Activated CD4-positive, alpha-beta T cell treated with anti-CD3 and anti-CD28 coated beads for 36 hours (primary cell): ENCODE measurements at places on chromosomes 13 and 19.
A peak's percentile ranks its signal among the peaks of the same experiment; 100 is the strongest.

- no peaks in the 10 kb centered on the region for H3K4me1 ChIP-seq
- peaks cover 32% of the 10 kb centered on the region for H3K36me3 ChIP-seq
- H3K4me3 ChIP-seq = no peak overlapping the region
- H3K27ac ChIP-seq = no peak overlapping the region
- H3K27me3 ChIP-seq = no peaks in the 10 kb centered on the region
- DNase-seq = no peak
Observed at GRCh38 chr13:28699246-28699645, 19.5 kb downstream of the SLC46A3 start.

GRCh38 chr13:46721054-46721453, 75.9 kb downstream of the ESD start:
- no peak overlapping the region for H3K4me3 ChIP-seq
- H3K36me3 ChIP-seq = peaks cover 22% of the 10 kb centered on the region
- no peaks in the 10 kb centered on the region for H3K27me3 ChIP-seq

GRCh38 chr13:97567510-97568243, 133.7 kb downstream of the RAP2A start:
- H3K27ac ChIP-seq = no peak overlapping the region
- H3K4me3 ChIP-seq = no peak overlapping the region
- DNase-seq = no peak
- no peaks in the 10 kb centered on the region for H3K36me3 ChIP-seq
- H3K4me1 ChIP-seq = no peaks in the 10 kb centered on the region

DNA sequence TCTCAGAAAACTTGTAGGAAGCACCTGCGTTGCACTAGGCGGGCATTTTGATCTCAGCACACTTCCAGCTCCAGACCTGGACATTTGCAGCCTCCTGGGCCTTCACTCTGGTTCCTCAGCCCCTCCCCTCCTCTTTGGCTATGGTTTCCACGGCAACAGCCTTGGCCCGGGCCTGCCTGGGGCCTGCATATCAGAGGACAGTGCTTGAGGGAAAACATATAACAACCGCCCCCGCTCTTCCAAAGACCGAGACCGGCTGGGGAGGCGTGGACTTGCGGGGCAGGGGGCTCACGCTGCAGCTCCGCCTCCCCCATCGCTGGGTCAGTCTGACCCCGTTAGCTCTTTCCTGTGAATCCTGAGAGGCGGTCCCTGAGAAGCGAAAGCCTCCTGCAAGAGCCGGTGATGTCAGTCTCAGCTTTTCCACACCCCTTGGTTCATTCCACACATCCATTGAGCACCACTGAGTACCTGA, 125.7 kb upstream of the PEG3 start:
- H3K36me3 ChIP-seq = no peaks in the 10 kb centered on the region
- no peak for DNase-seq
- H3K4me1 ChIP-seq = no peaks in the 10 kb centered on the region
- H3K27me3 ChIP-seq = no peaks in the 10 kb centered on the region

DNA sequence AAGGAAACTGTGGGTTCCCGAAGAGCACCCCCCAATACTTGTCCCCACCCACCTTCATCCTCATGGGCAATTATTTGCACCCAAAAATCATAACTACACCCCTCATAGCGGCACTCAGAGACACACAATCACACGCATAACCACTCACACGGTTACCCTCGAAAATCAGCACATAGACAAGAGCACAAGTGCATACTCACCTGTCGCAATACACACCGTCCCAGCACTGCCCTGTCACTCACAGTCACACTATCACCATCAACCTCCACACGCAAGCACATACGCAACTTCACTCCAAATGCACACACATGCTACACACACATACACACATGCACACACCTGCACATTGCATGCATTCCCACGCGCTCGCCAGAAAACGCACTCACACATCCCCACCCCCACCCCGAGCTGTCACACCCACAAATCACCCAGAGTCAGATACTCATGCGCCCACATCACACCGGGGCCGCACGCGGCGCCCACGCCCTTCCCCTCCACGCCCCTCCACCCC, 535 bp downstream of the COL5A3 start:
- no peak for DNase-seq
- H3K36me3 ChIP-seq = no peaks in the 10 kb centered on the region
- no peak overlapping the region for H3K27ac ChIP-seq
- H3K4me1 ChIP-seq = peaks cover 22% of the 10 kb centered on the region
- peaks cover 48% of the 10 kb centered on the region for H3K27me3 ChIP-seq

- no peak for DNase-seq
- peaks cover 15% of the 10 kb centered on the region for H3K4me1 ChIP-seq
- H3K27me3 ChIP-seq = peaks cover 41% of the 10 kb centered on the region
- H3K36me3 ChIP-seq = no peaks in the 10 kb centered on the region
- H3K27ac ChIP-seq = no peak overlapping the region
- H3K4me3 ChIP-seq = no peak overlapping the region
Observed at GRCh38 chr19:54418930-54419800, 3.9 kb downstream of the TTYH1 start.

DNA sequence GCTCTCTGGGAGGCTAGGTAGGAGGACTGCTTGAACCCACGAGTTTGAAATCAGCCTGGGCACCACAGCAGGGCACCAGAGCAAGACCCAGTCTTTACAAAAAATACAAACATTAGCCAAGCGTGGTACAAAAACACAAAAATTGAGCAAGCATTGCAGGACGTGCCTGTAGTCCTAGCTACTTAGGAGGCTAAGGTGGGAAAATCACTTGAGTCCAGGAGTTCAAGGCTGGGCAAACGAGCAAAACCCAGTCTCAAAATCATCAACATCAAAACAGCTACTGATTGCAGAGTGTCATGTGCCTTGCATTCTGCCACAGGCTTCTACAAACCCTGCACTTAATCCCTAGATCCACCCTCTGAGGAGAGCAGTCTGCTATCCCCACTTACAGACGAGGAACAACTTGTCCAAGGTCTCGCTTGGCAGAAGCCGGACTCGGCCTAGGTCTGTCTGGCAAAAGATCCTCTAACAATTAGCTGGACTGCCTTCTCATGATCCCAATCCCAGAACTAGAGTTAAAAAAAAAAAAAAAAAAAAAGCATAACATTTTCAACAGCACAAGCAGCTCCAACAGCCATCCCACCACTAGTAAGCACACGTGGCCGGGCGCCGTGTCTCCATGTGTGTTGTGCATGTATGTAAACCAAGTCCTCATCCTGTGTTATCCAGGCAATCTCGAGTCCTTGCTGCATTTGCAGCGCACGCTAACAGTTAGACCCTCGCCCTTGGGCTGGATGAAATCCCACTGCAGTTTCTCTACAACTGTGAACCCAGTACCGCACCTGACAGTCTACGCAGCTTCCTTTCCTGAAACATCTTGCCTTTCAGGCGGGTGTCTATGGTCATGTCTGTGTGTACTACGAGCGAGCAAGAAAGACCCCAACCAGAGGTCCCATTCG, 2.0 kb downstream of the PPP6R1 start:
- peak overlapping the region; percentile 98 for H3K27ac ChIP-seq
- DNase-seq = peak; percentile 53
- H3K4me1 ChIP-seq = peaks cover 41% of the 10 kb centered on the region
- H3K36me3 ChIP-seq = peaks cover 48% of the 10 kb centered on the region
- H3K4me3 ChIP-seq = peak overlapping the region; percentile 95

DNA sequence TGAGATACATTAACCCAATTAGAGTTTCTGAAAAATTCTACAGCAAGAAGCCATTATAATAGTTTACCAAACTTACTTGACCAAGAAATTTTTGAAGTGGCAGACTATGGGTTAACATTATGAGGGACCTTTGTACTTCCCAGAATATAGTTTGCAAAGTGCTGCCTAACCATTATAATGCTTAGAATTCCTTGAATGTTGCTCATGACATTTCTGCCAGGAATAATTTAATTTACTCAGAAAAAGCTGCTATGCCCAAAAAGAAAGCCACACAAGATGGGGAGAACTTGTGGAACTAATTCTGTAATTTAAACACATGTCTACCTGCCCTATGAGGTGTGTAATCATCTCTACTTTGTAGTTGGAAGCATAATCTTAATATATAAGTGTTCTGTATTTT, 58.1 kb upstream of the MYCBP2 start:
- no peak overlapping the region for H3K4me3 ChIP-seq
- H3K36me3 ChIP-seq = no peaks in the 10 kb centered on the region
- no peak overlapping the region for H3K27ac ChIP-seq
- no peak for DNase-seq
- peaks cover 10% of the 10 kb centered on the region for H3K4me1 ChIP-seq

DNA sequence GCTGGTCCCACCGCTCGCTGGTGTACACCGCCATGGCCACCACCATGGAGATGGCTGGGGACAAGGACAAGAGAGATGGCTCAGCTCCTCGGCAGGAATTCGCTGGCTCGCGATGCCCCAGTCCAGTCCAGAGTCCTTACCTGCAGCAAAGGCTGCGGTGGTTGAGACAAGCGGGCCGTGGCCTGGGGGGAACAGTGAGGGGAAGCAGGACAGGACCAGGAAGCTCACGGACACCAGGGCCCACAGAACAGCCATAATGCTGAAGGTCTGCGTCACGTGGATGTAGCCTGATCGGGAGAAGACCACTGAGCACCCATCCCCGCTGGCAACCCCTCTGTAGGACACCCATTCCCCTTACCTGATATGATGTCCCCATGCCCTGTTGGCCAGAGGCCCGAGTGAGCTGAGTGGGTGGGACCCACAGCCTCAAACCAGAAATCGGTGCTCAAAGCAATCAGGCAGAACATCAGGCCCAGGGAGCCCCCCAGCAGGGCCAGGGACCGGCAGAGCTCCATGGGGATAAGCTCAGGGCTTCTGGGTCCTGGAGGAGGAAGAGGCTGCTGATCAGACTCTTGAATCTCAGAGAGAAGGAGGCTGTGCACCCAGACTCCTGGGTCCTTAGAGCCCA, 319 bp downstream of the NKG7 start:
- H3K4me1 ChIP-seq = peaks cover 73% of the 10 kb centered on the region
- peak overlapping the region; percentile 70 for H3K4me3 ChIP-seq
- H3K27ac ChIP-seq = peak overlapping the region; percentile 94
- peaks cover 24% of the 10 kb centered on the region for H3K36me3 ChIP-seq
- no peak for DNase-seq
- no peaks in the 10 kb centered on the region for H3K27me3 ChIP-seq

- peak overlapping the region; percentile 43 for H3K27ac ChIP-seq
- no peak overlapping the region for H3K4me3 ChIP-seq
- peaks cover 28% of the 10 kb centered on the region for H3K4me1 ChIP-seq
- no peaks in the 10 kb centered on the region for H3K27me3 ChIP-seq
Observed at GRCh38 chr19:49871349-49871985, 4.1 kb upstream of the PNKP start.

DNA sequence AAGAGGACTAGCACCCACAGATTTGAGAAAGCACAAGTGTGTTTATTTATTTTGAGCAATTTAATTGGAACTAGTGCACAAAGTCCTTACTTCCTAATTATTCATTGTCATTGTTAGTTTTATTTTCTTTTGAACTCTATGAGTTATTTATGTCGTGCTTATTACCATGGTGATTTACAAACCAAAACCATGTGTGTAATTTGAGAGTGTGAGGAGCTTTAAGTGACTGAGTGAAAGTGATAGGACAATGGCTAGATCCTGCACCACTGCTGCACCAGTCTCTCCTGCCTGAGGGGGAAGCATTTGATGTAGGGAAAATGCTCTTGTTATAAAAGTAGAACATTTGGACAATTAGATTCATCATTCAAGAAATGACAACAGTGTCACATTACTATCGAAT, 172.3 kb upstream of the KLF12 start:
- no peak overlapping the region for H3K27ac ChIP-seq
- peaks cover 4% of the 10 kb centered on the region for H3K4me1 ChIP-seq
- no peak for DNase-seq
- H3K4me3 ChIP-seq = no peak overlapping the region

GRCh38 chr19:38412961-38413360, 10.1 kb downstream of the FAM98C start:
- no peak overlapping the region for H3K4me3 ChIP-seq
- H3K27ac ChIP-seq = no peak overlapping the region
- peaks cover 15% of the 10 kb centered on the region for H3K4me1 ChIP-seq
- no peaks in the 10 kb centered on the region for H3K27me3 ChIP-seq
- peaks cover 4% of the 10 kb centered on the region for H3K36me3 ChIP-seq
- DNase-seq = no peak

GRCh38 chr13:25147638-25148401, 24.3 kb downstream of the AMER2 start:
- H3K36me3 ChIP-seq = no peaks in the 10 kb centered on the region
- DNase-seq = no peak
- no peak overlapping the region for H3K27ac ChIP-seq

DNA sequence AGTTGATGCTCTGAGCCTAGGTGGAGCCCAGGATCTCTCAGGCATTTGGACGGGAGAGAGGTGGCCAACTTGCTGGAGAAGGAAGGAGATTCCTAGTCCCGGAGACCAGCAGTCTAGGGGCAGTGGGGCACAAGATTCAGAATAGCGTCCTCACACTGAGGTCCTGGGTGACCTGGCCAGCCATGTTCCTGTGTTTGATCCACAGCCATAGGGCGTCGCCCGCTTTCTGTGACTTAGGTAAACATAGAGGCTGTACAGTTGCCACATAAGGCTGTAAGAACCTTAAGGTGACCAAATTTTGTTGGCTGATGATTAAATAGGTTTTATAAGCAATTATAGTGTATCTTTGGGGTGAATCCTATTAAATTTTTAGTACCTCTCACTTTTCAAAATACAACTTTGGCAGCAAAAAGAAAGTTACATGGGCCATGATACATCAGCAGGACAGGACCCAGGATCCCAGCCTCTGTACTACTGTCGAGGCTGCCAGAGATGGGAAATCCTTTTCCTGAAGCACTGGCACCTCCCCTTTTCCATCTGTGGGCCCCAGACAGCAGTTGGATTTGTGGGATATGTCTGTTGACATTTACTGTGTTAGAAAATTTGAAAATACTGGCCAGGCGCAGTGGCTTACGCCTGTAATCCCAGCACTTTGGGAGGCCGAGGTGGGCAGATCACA, 37.5 kb downstream of the TSSK6 start:
- H3K27ac ChIP-seq = peak overlapping the region; percentile 4
- peaks cover 18% of the 10 kb centered on the region for H3K36me3 ChIP-seq
- no peak for DNase-seq
- no peak overlapping the region for H3K4me3 ChIP-seq

- H3K36me3 ChIP-seq = no peaks in the 10 kb centered on the region
- no peak for DNase-seq
- no peak overlapping the region for H3K4me3 ChIP-seq
- no peak overlapping the region for H3K27ac ChIP-seq
Observed at GRCh38 chr13:50901701-50902100, 7.9 kb upstream of the RNASEH2B start.

DNA sequence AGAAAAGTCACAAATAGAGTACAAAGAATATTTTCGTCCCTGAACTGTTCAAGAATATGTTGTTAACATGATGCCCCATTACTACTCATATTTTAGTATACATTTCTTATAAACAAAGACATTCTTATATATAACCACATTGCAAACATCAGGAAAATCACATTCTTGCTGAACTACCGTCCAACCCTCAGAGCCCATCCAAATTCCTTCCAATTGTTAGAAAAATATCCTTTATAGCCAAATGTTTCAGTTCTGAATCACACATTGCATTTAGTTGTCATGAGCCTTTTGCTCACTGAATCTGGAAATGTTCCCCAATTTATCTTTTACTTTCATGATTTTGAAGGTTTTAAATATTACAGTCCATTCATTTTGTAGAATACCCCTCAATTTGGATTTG, 467.8 kb upstream of the ARGLU1 start:
- DNase-seq = no peak
- H3K27me3 ChIP-seq = no peaks in the 10 kb centered on the region
- no peaks in the 10 kb centered on the region for H3K4me1 ChIP-seq
- no peak overlapping the region for H3K4me3 ChIP-seq
- H3K36me3 ChIP-seq = no peaks in the 10 kb centered on the region
- no peak overlapping the region for H3K27ac ChIP-seq
